ENCODE measurements at places on chromosomes 13 and 19. TPM values are rescaled to one million over a fixed set of nuclear protein-coding genes. Genes with fewer than 3 reads are reported as not detected.

GRCh38 chr13:33752597-33752996 is 65.4 kb upstream of the RFC3 start:
- H3K4me1 ChIP-seq: no peaks in the 10 kb centered on the region
- H3K27ac ChIP-seq: no peak overlapping the region
- no peak for DNase-seq
- H3K4me3 ChIP-seq: no peak overlapping the region
- H3K36me3 ChIP-seq: no peaks in the 10 kb centered on the region

DNA sequence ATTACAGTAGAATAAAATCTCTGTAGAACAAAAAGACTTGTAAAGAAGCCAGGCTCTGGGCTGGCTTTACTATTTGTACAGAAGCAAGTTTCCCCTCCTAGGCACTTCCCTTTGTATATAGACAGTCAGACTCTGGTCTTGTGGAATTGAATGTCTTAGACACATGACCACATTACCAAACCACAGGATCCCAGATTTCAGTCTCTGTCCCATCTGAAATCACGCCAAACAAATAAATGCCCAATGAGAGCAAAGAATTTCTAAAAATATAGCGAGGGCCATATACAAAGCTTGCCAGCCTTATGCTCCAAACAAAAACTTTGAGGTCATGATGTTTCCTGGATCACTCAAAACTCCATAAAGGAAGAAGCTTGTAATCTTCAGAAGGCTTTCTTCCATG is 23.9 kb downstream of the CCDC70 start:
- H3K27me3 ChIP-seq: no peaks in the 10 kb centered on the region
- H3K27ac ChIP-seq: no peak overlapping the region

- H3K27ac ChIP-seq: no peak overlapping the region
- H3K4me3 ChIP-seq: no peak overlapping the region
- peaks cover 5% of the 10 kb centered on the region for H3K4me1 ChIP-seq
- no peaks in the 10 kb centered on the region for H3K27me3 ChIP-seq
- DNase-seq: no peak
Measured at GRCh38 chr19:45173816-45174215, 4.2 kb downstream of the TRAPPC6A start.

- H3K36me3 ChIP-seq: no peaks in the 10 kb centered on the region
- H3K4me3 ChIP-seq: no peak overlapping the region
- no peak for DNase-seq
- no peak overlapping the region for H3K27ac ChIP-seq
- peaks cover 23% of the 10 kb centered on the region for H3K4me1 ChIP-seq
- H3K27me3 ChIP-seq: no peaks in the 10 kb centered on the region
Measured at GRCh38 chr19:56124578-56124977, 3.5 kb upstream of the ZNF787 start.

- no peak overlapping the region for H3K27ac ChIP-seq
- no peaks in the 10 kb centered on the region for H3K27me3 ChIP-seq
- no peaks in the 10 kb centered on the region for H3K36me3 ChIP-seq
- DNase-seq: no peak
- peaks cover 13% of the 10 kb centered on the region for H3K4me1 ChIP-seq
- no peak overlapping the region for H3K4me3 ChIP-seq
Measured at GRCh38 chr19:44865196-44865767, 19.2 kb downstream of the NECTIN2 start.

DNA sequence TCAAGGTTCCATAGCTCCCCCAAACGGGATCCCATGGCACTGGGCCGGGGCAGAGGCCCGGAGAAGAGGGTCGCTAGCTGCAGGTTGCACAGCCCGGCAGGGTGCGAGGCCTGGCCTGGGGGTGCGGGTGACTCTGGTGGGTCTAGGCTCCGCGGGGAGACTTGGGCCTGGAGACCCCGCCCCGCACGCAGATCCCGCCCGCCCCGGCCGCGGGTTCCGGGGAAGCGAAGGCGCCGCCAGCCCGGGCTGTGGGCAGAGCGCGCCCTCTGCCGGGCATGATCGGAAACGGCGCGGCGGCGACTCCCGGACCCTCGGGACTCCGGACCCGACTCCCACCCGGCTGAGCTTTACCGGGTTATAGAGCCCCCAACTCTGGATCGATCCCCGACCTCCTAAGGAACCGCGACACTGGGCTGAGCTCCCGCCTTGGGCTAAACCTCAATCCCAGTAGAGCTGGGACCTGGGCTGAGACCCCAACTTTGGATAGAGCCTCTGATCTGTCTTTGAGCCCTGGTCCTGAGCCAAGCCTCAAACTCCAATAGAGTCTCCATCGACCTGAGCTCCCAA is 3.1 kb upstream of the TNFAIP8L1 start:
- no peaks in the 10 kb centered on the region for H3K36me3 ChIP-seq
- H3K27me3 ChIP-seq: no peaks in the 10 kb centered on the region
- peak overlapping the region; percentile 80 for H3K4me3 ChIP-seq
- DNase-seq: no peak
- peak overlapping the region; percentile 35 for H3K27ac ChIP-seq
- peaks cover 26% of the 10 kb centered on the region for H3K4me1 ChIP-seq

DNA sequence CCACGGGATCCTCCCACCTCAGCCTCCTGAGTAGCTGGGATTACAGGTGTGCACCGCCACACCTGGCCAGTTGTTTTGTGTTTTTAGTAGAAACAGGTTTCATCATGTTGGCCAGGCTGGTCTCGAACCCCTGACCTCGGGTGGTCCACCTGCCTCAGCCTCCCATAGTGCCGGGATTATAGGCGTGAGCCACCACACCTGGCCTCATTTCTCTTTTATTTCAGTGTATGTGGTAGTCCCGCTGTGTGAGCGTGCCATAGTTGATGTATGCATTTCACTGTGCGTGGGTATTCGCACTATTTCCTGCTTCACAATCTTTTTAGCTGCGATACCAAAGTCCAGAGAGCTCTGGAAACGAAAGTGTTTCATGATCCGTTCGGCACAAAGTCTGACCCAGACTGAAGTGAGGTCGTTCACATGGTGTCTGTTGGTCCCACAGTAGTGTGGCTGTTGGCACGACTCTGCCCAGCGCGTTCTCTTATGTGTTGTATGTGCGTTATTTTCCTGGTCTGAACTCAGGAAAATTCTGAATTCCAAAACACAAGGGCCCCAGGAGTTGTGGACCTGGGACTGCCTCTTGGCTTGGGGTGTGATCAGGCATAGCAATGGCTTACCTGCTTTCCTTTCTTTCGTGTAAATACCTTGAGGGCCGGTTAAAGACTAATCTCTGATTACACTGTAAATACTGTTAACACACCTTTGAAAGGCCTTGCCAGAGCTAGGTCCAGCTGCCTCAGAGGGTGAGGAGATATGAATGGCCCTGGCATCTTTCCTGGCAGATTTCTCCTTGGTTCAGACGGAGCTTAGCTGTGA is 8.6 kb downstream of the EPN1 start:
- no peak for DNase-seq
- no peaks in the 10 kb centered on the region for H3K27me3 ChIP-seq
- peaks cover under 1% of the 10 kb centered on the region for H3K4me1 ChIP-seq
- H3K27ac ChIP-seq: no peak overlapping the region

DNA sequence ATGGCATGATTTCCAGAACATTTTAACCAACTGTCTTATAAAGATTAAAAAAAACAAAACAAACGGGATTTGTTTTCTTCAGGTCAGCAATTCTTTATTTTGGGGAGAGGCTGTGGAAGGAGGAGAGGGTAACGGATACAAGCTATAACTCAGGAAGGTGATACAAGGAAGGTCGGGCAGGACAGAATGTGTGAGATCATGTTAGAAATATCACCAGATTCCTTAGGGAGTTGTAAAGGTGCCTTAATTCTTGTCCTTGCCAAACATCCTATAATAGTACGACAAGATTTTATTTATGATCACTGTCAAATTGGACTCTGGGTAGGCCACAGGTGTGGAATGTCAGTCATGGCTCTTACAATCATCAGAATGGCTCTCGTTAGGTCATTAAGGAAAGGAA is 503.1 kb downstream of the DIAPH3 start:
- DNase-seq: no peak
- H3K4me3 ChIP-seq: no peak overlapping the region
- no peaks in the 10 kb centered on the region for H3K36me3 ChIP-seq
- peaks cover 12% of the 10 kb centered on the region for H3K4me1 ChIP-seq

DNA sequence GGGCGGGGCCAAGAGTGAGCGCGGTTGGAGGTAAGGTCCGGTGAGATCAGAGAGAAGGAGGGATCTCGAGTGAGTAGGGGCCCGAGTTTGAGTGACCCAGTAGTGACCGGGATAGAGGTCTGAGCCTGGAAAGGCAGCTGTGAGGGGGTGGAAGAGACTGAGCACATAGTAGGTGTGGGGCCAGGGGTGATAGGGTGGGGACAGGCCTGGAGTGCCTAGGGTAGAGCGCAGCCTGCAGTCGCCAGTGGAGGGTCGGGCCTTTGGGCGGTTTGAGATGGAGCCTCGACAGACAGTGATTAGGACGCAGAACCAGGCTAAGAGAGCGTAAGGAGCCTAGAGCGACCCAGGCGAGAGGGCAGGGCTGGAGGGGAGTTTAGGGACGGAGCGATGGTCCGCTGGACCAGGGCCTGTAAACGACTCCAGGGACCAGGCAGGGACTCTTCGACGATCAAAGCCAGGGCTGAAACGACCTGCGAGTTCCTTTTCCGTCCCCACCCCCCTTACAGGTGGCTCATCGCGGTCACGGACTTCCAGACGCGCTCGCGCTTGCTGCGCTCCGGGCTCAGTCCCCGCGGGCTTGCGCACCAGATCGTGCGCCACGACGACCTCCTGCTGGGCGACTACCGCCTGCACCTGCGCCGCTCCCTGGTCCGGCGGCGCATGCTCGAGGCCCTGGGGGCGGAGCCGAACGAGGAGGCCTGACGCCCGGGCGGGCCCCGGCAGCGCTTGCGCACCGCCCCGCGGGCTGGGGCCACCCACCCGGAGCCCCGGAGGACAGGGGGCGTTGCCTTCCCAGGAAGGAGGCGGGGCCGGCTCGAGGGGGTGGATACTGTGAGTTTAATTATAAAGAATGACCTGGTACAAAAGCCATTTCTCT is 9.4 kb downstream of the C19orf81 start:
- no peak overlapping the region for H3K27ac ChIP-seq
- no peaks in the 10 kb centered on the region for H3K4me1 ChIP-seq
- DNase-seq: no peak
- peaks cover 37% of the 10 kb centered on the region for H3K27me3 ChIP-seq
- no peaks in the 10 kb centered on the region for H3K36me3 ChIP-seq

- DNase-seq: no peak
- H3K4me3 ChIP-seq: peak overlapping the region; percentile 70
- H3K27ac ChIP-seq: peak overlapping the region; percentile 96
- peaks cover 25% of the 10 kb centered on the region for H3K36me3 ChIP-seq
- H3K27me3 ChIP-seq: no peaks in the 10 kb centered on the region
Measured at GRCh38 chr19:12937093-12937926, 1.1 kb upstream of the CALR start.

DNA sequence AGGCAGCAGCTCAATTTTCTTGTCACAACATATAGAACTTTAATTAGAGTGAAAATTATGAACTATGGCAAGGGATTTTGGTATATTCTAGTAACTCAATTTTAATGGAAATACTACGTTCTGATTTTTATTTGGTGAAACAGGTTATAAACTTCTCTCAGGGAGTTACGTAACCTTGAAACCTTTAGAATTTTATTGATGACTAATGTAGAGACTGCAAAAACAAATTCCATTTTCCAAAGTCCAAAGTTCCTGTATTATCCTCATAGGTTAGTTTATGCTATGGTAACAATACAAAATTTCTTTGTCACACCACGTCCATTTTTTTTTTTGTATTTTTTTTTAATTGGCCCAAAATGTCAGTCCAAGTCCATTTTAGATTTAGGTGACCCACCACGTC is 185.7 kb downstream of the KLF5 start:
- H3K27ac ChIP-seq: no peak overlapping the region
- no peaks in the 10 kb centered on the region for H3K27me3 ChIP-seq
- H3K36me3 ChIP-seq: no peaks in the 10 kb centered on the region
- no peak for DNase-seq

DNA sequence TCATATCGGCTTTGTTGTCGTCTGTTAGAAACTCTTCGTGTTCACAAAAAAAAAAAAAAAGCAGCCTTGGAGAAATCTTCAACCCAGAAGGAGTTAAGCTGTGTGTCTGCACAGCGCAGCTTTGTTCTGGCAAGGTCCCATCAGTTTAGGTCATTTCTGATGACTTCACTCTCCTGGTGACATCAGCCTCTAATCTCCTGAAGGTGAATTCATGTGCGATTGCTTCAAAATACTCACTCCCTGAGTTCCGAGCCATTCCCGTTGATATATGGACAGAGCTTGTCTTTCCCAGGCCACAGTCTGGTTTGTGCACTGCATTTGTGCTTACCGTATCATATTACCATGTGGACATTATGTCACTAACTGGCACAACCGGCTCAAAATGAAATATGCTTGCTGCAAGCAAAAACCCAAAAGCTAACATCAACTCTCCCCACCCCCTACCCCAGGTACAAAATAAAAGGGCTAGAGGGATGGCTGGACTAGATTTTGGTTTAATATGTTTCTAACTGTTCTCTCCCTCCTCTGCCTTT is 342.4 kb downstream of the KCNRG start:
- H3K4me1 ChIP-seq: peaks cover 15% of the 10 kb centered on the region
- H3K27me3 ChIP-seq: no peaks in the 10 kb centered on the region
- H3K27ac ChIP-seq: peak overlapping the region; percentile 7

- H3K4me1 ChIP-seq: no peaks in the 10 kb centered on the region
- no peak for DNase-seq
- H3K36me3 ChIP-seq: no peaks in the 10 kb centered on the region
- no peak overlapping the region for H3K27ac ChIP-seq
Measured at GRCh38 chr19:30378701-30379100, 6.5 kb downstream of the ZNF536 start.

GRCh38 chr19:29889702-29890101 is 52.3 kb upstream of the URI1 start:
- no peaks in the 10 kb centered on the region for H3K27me3 ChIP-seq
- H3K4me1 ChIP-seq: no peaks in the 10 kb centered on the region
- H3K27ac ChIP-seq: no peak overlapping the region

DNA sequence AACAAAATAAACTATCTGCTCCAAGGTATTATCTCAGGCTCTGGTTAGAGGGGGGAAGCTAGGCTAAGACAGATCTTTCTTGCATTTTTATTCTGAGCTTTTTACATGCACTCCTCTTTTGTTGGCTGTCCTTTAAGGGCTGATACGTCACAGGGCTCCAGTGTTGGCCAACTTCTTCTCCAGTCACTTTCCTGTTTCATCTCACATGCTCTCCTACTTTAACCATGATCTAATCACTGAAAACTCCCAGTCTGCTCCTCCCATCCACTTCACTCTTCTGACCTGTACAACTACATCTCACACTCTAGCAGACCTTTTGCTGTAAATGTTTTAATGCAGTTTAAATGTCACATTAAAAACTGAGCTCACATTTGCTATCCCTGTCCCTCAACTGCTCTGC is 510.0 kb upstream of the KLF12 start:
- H3K27me3 ChIP-seq: no peaks in the 10 kb centered on the region
- H3K27ac ChIP-seq: no peak overlapping the region
- H3K4me1 ChIP-seq: no peaks in the 10 kb centered on the region
- no peak overlapping the region for H3K4me3 ChIP-seq

The COG6 gene
- 13.5 TPM for total RNA-seq

The ZSWIM9 gene
- 2.3 TPM for total RNA-seq

The IRF3 gene
- total RNA-seq: 18.6 TPM

The FCAR gene
- total RNA-seq: 2.0 TPM

The FAM32A gene
- total RNA-seq: 57.2 TPM

The ZNF490 gene
- 4.9 TPM for total RNA-seq

The TMEM38A gene
- total RNA-seq: 131 TPM

The TEX101 gene
- total RNA-seq: not detected

The CCDC169 gene
- total RNA-seq: not detected

All from gastrocnemius medialis (tissue), 4 donors.